ENCODE measurements at places on chromosomes 12 and 14. TPM values are rescaled to one million over a fixed set of nuclear protein-coding genes. Genes with fewer than 3 reads are reported as not detected.

Gene SLC25A47
- total RNA-seq, result 0.07 TPM

Gene SMOC1
- total RNA-seq, result 12.9 TPM

Gene ADAMTS20
- total RNA-seq, result not detected

Gene DACT1
- 43.4 TPM for total RNA-seq

Gene PPFIA2
- total RNA-seq, result 2.6 TPM

Gene ERH
- total RNA-seq, result 56.7 TPM

Gene EGLN3
- total RNA-seq, result 1.7 TPM

Gene TAC3
- total RNA-seq, result not detected

Gene GYS2
- not detected for total RNA-seq

Gene KRT78
- total RNA-seq, result not detected

Gene ANO4
- 0.26 TPM for total RNA-seq

Gene NTS
- total RNA-seq, result 0.39 TPM

Gene PROX2
- not detected for total RNA-seq

Gene SLC5A8
- not detected for total RNA-seq

Gene PRKD1
- 40.5 TPM for total RNA-seq

Gene TAS2R7
- total RNA-seq, result not detected

Gene ACSM4
- total RNA-seq, result not detected

Gene PPP4R4
- 1.4 TPM for total RNA-seq

Gene MYO1A
- 0.53 TPM for total RNA-seq

Gene SERPINA10
- not detected for total RNA-seq

Gene KRT6C
- total RNA-seq, result not detected

Gene TDRD9
- 8.5 TPM for total RNA-seq

Gene CCDC196
- total RNA-seq, result not detected

Gene ACOT4
- total RNA-seq, result 0.98 TPM

Gene STON2
- total RNA-seq, result 0.85 TPM

Gene RFX4
- not detected for total RNA-seq

Gene CCDC38
- not detected for total RNA-seq

Gene RTN1
- total RNA-seq, result 2.8 TPM

Gene EPYC
- not detected for total RNA-seq

Gene GPATCH2L
- total RNA-seq, result 60.9 TPM

Gene PTPRQ
- total RNA-seq, result 0.86 TPM

Data from smooth muscle cell of the pulmonary artery (primary cell).